ENCODE measurements at places on chromosomes 4 and X. TPM values are rescaled to one million over a fixed set of nuclear protein-coding genes. Genes with fewer than 3 reads are reported as not detected.
A peak's percentile ranks its signal among the peaks of the same experiment; 100 is the strongest.

TMPRSS11D gene
- total RNA-seq, result not detected

PNMA3 gene
- total RNA-seq, result 0.90 TPM

DMD gene
- 5.4 TPM for total RNA-seq

LEF1 gene
- 2.5 TPM for total RNA-seq

GRCh38 chrX:63993936-63994335 lies 208.9 kb upstream of the ARHGEF9 start:
- H3K4me3 ChIP-seq, result no peak overlapping the region
- DNase-seq, result no peak
- no peak overlapping the region for H3K27ac ChIP-seq
- no peaks in the 10 kb centered on the region for H3K27me3 ChIP-seq

GRCh38 chrX:63503541-63503940 lies 152.4 kb upstream of the SPIN4 start:
- H3K27ac ChIP-seq, result no peak overlapping the region
- peak; percentile 45 for DNase-seq
- H3K4me3 ChIP-seq, result no peak overlapping the region
- H3K27me3 ChIP-seq, result no peaks in the 10 kb centered on the region

DNA sequence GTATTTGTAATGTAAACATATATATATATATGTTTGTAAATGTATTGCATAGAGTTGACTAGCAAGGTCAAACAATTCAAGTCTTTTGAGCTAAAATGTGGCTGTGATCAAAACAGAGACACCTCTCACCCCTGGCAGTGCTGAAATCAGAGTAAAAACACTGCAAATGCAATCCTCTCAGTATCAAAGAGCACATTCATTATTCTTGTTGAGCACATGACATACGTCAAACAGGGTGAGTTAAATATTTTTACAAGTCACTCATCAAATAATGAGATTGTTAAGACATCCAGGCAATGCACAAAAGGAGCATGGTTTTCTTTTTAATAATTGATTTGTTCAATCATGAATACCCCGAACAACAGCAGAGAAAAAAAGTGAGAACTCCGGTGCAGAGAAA lies 114.1 kb upstream of the KCNIP4 start:
- no peak for DNase-seq
- no peaks in the 10 kb centered on the region for H3K36me3 ChIP-seq
- H3K4me3 ChIP-seq, result no peak overlapping the region

DNA sequence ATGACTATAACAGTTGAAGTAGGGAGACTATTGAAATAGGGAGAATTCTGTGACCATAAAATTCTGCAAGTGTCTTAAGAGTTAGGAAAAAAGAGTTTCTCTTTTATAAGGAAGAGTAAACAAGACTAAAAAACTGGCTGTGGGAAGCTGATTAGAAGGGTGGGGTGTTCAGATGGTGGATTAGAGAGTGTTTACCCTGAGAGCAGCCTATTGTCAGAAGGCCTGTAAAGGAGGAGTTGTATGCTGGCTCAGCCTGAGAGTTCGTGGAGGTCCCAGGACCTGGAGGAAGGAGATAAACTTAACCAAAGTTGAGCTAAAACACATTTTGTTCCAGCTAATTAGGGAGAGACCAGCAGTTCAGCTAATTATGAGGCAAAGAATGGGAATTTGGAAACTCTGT lies 629.7 kb downstream of the PCDH7 start:
- H3K4me3 ChIP-seq, result no peak overlapping the region
- H3K27me3 ChIP-seq, result no peaks in the 10 kb centered on the region
- DNase-seq, result no peak
- H3K4me1 ChIP-seq, result no peaks in the 10 kb centered on the region
- H3K36me3 ChIP-seq, result no peaks in the 10 kb centered on the region

DNA sequence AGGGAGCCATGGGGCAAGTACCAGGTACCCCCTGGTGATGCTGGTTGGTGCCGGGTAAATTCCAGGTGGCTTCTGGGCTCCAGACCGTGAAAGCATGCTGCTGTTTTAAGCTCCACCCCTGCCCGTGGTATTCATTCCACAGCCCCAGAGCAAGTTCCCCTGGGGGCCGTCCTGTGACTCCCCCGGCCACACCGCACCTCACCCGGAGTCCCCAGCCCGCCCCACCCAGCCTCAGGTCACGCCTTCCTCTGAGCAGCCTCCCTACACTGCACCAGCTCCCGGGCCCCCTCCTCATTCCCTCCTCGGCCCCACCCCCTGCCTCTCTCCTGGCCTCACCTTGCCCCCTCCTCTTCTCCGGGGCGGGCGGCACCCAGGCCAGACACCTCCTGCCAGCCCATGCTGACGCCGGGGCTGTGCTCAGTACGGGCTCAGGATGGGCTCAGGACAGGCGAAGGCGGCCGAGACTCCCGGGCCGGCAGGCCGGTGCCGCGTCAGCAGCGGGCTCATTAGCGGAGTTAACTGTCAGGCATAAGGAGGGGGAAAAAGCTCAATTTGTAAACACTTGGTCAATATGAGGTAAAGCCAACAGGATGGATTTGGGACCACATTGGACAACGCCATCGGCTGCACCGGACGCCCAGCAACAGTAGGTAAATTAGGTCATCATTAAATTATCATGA lies 127.4 kb downstream of the FAM53A start:
- H3K36me3 ChIP-seq, result no peaks in the 10 kb centered on the region

GRCh38 chr4:107065201-107065600 lies 29.1 kb upstream of the DKK2 start:
- H3K27ac ChIP-seq, result no peak overlapping the region
- H3K36me3 ChIP-seq, result no peaks in the 10 kb centered on the region
- H3K4me1 ChIP-seq, result peaks cover 13% of the 10 kb centered on the region
- H3K27me3 ChIP-seq, result no peaks in the 10 kb centered on the region

GRCh38 chr4:63361628-63362027 lies 1047.6 kb downstream of the TECRL start:
- H3K4me1 ChIP-seq, result no peaks in the 10 kb centered on the region
- H3K27ac ChIP-seq, result no peak overlapping the region

GRCh38 chr4:110128029-110128428 lies 70.4 kb downstream of the ELOVL6 start:
- H3K27me3 ChIP-seq, result no peaks in the 10 kb centered on the region
- H3K4me1 ChIP-seq, result peaks cover 5% of the 10 kb centered on the region
- no peaks in the 10 kb centered on the region for H3K36me3 ChIP-seq
- no peak for DNase-seq
- H3K27ac ChIP-seq, result no peak overlapping the region
- H3K4me3 ChIP-seq, result no peak overlapping the region

- H3K36me3 ChIP-seq, result no peaks in the 10 kb centered on the region
- H3K27ac ChIP-seq, result no peak overlapping the region
- H3K4me1 ChIP-seq, result no peaks in the 10 kb centered on the region
- H3K27me3 ChIP-seq, result no peaks in the 10 kb centered on the region
Observed at GRCh38 chr4:71697031-71697430, 86.8 kb downstream of the GC start.

DNA sequence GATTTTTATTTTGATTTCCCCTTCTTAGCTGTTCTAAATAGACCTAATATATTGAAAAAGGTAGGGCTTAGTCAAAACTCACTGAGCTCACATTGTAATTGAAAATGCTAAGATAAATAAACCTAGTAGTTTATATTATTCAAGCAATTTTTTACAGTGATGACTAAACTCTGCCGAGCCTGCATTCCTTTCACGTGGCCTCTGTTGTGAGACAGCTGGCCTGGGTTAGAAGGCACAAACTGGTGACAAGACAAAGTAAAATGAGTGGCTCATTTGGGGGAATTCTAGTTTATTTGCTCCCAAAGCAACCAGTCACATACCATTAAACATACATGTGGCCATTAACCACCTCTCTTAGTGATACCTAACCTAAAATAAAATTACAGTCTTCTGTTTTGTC lies 169.4 kb upstream of the TEX13C start:
- H3K27ac ChIP-seq, result no peak overlapping the region
- H3K4me1 ChIP-seq, result peaks cover 6% of the 10 kb centered on the region
- no peak for DNase-seq
- no peak overlapping the region for H3K4me3 ChIP-seq
- no peaks in the 10 kb centered on the region for H3K36me3 ChIP-seq
